HFFc6 (cell line): ENCODE measurements at places on chromosomes 12 and 14.

GRCh38 chr12:56980941-56981530, 23.6 kb upstream of the RDH16 start:
- no peak for DNase-seq

DNA sequence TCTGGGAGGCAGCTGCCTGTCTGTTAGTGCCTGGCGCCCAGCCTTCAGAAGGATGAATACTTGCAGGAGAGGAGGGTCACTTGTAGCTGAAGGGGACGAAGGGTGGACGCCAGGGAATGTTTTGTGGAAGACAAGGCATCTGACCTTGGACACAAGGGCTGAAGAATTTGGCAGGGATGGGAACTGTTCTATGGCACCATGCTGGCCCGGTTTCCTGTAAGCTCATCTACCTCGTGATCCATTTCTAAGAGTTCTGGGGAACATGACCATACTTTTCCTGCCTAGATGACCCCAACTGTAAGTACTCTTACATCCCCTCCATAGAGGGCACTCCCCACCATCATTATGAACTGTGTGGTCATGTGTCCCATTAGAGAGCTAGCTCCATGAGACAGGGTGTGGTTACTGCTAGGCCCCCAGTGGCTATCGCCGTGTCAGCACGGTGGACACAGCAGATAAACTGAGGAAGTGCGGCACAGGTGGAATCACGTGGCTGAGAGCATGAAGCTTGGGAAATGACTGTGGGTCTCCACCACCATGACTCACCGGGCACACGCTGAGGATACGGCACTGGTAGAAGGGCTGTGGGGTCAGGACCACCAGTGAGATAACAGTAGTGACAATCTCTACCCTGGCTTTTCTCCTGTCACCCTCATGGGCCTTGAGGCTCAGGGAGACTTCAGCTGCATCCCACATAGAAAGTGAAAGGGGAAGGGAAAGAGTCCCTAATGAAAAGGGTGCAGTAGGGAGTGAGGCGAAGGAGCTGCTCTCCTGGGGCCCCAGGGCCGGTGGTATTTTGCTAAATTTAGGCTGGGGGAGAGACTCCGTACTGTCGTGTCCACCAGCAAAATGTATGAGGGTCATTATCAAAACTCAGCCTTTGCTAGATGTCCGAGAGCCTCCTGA, 252.6 kb downstream of the FOXN3 start:
- DNase-seq, result no peak

DNA sequence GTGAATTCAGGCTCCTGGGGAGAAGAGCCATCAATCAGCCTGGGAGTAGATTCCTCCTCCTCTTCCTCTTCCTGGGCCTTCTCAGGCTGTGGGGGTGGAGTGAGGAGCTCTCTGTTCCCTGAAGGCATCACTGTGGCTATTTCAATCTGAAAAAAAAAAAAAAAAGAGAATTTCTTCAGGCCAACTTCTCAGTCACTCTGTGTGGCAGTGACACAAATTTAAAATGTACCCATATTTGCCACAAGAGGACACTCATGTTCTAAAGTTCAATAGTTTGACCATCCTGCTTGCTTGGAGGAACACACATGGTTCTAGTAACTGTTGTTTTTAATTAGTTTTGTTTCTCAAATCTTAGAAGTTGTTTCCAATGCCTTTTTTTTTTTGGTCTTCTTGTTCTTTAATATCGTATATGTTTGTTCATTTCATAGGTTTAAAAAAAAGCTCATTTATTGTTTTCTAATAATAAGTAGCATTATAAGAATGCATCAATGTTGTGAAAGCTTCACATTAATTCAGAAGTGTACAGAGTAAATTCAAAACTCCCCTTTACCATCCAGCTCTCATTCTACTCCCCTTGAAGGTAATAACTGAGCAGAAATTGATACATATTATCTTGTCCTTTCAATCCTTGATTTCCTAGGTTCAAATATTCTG, 23.3 kb upstream of the CCER1 start:
- peak; percentile 79 for DNase-seq

- DNase-seq, result peak; percentile 28
Observed at GRCh38 chr14:71466946-71467345, 465.3 kb upstream of the RGS6 start.

GRCh38 chr14:76917158-76917596, 91.0 kb downstream of the LRRC74A start:
- DNase-seq, result peak; percentile 80

DNA sequence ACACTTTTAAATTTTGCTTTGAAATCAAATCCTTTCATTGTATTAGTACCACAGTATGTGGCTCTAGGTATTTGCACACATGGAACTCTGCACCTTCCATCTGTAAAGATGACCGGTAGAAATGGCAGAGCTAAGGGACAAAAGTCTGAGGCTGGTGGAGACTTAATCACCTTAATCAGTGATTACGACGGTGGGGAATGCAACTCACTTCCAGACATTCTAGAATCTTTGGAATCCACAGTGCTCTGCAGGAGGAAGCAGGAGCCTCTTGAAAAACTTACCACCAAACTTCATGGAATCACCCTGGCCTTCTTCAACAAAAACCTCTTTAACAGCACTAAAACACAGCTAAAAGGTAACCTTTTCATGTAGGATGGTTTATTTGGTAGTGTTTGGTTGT, 3.9 kb upstream of the DACT1 start:
- DNase-seq, result peak; percentile 17

DNA sequence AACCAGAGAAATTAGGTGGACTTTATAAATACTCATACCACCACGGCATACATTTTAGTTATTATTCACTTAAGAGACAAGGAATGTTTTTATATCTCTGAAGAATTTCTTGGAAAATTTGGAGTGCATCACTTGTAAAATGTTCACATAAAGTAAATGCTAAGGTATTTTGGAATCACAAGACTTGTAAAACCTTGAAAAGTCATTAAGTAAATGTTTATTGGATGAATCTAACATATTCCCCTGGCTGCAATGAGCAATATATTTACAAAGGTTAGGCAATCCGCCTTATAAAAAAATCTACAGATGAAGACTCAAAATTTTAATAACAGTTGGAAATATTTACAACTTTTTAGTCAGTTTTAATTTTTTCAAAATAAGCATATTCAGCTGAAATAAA, 287.4 kb upstream of the ALG10 start:
- DNase-seq, result no peak

GRCh38 chr14:94572637-94573303, 8.5 kb upstream of the SERPINA5 start:
- no peak for DNase-seq

- no peak for DNase-seq
Observed at GRCh38 chr12:122958198-122958888, 7.9 kb downstream of the ABCB9 start.

GRCh38 chr12:53462935-53463334, 11.0 kb downstream of the PCBP2 start:
- DNase-seq, result no peak

GRCh38 chr12:113093409-113094101, 37.0 kb downstream of the DTX1 start:
- no peak for DNase-seq

DNA sequence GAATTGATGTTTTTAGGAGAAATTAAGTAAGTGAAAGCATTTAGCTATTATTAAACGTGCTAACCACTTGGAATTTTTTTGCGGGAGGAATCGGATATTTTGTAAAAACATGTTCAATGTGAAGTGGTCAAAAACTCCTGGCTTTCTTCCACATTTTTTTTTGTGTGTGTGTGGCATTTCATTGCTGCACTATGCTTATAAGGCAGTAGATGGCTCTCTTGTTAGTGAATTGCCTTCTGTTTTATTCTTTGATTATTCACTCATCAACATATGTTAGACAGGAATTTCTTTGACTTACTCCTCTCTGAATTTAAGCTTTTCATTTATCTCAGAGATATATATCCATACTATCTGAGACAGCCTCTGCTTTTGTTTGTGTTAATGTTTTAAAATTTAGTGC, 71.3 kb downstream of the DERA start:
- peak; percentile 63 for DNase-seq

DNA sequence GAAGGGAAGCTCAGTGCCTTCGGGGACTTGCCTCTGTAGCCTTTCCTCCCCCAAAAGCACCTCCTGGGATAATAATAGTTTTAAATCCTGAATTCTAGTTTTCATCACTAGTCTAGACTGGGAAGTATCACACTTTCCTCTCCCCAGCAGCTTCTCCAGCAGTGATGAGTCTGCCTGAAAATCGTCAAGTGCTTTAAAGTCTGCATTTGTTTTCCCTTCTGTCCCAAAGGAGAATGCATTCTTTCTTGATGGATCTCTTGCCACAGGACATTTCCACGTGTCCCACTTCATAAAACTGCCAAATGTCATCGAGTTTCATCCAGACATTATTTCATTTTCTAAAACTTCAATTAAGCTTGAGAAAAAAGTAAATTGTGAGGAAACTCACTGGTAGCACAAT, 15.0 kb downstream of the CSRP2 start:
- peak; percentile 33 for DNase-seq

- DNase-seq, result no peak
Observed at GRCh38 chr14:31223331-31223730, 15.7 kb upstream of the HECTD1 start.

DNA sequence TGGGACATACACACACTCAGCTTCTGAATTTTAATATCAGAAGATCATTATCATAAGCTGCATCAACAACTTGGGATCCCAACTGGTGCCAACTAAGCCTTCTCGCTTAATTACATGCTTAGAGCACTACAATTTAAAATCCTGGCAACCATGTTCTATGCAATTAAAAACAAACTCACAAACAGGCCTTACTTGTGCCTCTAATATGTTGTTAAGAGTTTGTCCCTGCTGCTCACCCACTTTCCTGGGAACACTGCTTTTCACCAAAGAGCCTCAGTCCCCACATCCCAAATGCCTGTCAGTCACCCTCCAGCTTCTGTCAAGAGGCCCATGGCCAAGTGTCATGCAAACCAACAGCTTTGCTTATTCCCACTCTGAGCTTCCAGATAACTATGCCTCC, 69.7 kb downstream of the TTC9 start:
- DNase-seq, result no peak

GRCh38 chr12:2011643-2012607, 7.7 kb upstream of the DCP1B start:
- no peak for DNase-seq

DNA sequence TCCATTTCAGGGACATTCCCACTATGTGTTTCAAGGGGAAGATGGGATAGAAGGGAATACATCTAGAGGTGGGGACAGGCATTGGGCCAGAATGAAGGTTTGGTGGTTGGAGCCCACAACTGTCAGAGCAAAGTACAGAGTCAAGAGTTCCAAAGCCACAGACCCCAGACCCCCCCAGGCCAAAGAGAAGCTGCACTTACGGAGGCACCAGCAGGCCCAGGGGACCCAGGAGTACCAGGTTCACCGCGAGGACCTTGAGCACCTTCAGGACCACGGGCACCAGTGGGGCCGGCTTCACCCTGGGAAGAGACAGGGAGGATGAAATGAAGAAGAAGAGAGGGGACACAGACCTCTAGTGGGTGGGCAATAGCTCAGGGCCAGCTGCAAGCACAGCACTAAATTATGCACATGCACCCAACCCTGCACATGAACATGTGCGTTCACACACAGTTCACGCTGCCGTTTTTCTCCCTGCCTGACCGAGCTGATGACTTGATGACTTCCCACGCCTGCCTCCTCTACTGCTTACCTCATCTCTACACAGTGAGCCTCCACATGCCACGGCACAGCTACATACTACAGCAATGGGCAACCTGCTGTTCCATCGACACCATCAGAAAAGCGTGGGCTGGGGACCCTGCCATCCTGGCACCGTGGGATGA, 16.7 kb downstream of the COL2A1 start:
- DNase-seq, result no peak

DNA sequence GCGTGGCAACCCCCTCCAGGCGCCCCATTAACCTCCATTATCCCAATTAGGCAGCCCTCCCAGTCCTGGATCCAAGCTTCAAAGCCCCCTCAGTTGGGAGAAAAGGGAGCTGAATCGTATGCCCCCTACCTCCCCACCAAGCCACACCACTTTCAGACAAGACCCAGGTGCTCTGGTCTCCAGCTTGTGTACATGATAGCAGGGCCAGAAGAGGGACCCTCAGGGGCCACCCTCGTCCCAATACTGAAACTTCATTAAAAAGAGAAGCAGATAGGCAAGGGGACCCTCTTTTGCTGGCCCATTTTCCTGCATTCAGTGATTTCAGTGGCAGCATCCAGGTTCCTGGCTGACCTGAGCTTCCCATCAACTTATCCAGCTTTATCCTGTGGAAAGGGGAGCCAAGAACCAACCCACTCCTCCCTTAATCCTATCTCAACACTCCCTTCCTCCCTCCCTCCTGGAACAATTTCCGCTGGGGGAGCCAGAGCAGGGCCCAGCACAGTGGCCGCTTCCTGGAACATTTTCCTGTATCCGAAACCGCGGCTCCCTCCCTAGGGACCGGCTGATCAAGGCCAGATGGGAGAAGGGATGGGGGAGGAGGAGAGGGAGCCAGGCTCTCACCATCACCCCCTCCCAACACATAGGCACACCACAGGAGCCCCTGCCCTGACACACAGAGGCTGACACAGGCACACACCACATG, 9.5 kb upstream of the SP7 start:
- no peak for DNase-seq

GRCh38 chr12:121297435-121297991, 1.0 kb upstream of the CAMKK2 start:
- DNase-seq, result peak; percentile 23

GRCh38 chr12:57745485-57745881, 644 bp downstream of the TSPAN31 start:
- no peak for DNase-seq

DNA sequence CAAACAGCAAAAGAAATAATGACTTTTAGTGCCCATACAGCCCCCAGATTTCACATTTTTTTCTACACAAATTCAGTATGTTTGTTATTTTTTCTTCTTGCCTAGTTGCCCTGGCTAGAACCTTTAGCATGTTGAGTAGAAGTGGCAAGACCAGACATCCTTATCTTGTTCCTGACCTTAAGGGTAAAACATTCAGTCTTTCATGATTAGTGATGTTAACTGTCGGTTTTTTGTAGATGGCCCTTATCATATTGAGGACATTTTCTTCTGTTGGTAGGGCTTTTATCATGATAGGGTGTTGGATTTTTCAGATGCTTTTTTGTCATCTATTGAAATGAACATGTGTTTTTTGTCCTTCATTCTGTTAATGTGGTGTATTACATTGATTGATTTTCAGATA, 17.1 kb downstream of the IRAK3 start:
- no peak for DNase-seq

DNA sequence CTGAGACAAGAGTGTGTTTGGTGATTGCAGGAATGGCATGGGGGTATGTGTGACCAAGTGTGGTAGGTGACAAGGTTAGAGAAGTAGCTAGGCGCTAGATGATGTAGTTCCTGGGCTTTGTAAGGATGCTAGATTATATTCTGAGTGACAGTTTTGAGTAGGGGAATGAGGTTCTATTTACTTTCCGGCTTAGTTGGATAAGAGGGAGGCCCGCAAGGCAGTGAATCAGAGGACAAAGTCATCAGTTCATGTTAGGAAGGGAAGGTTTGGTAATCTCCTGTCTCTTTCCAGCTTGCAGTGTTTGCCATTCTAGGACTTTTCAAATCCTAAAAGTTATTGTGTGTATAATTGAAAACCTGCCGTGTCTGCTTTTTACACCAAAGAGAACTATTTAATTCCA, 45.0 kb downstream of the CFAP54 start:
- no peak for DNase-seq

- DNase-seq, result no peak
Observed at GRCh38 chr14:96318836-96319235, 44.3 kb downstream of the ATG2B start.

- DNase-seq, result no peak
Observed at GRCh38 chr12:86613311-86613710, 357.1 kb upstream of the MGAT4C start.
